Epithelial cell of prostate (primary cell): ENCODE measurements at places on chromosomes 3 and 15.

GRCh38 chr15:57503911-57504598, 87.6 kb upstream of the MYZAP start:
- no peak for DNase-seq

GRCh38 chr15:73270366-73271097, 98.2 kb downstream of the HCN4 start:
- no peak for DNase-seq

GRCh38 chr3:53846134-53846850, at the start of the genes CHDH and IL17RB:
CHDH (minus strand) TSS chr3:53846419; CDS start chr3:53824008, 22,411 bp downstream.
IL17RB (plus strand) TSS chr3:53846568; CDS start chr3:53846589, 21 bp downstream.
- no peak for DNase-seq

DNA sequence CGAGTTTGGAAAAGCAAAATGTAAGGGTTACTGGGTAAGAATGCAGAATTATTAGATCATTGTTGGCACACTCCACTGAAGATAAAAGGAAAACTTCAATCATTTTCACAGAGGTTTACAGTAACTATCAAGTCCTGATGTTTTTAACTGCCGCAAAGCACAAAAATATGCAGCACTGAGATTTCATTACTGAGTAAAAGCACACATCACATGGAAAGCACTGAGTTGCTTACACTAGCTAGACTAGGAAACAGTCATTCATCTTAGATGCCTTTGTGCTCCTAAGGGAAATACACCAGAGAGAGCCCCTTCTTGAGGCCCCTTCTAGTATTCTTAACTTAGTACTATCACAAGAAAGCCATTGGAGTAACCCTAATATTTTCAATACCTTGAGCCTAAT, 11.8 kb upstream of the P2RY1 start:
- no peak for DNase-seq

GRCh38 chr15:63319065-63319464, 41.7 kb downstream of the APH1B start:
- DNase-seq: no peak

DNA sequence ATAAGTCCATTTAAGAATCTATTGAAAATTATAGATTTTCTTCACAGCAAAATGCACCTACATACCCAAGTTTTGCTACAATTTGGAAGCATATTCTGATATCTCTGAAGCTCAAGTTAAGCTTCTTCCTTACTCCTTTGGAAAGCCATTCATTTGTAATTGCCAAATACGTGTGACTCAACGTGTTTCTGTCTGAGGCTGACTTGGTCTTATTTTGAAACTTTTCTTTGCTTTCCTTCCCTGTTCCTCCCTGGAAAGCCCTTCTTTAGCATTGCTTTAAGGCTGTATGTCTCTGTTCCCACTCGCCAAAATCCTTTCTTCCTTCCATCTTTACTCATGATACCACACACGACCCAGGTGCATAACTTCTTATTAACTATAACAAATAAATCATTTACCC, 232.0 kb downstream of the ZBBX start:
- no peak for DNase-seq

DNA sequence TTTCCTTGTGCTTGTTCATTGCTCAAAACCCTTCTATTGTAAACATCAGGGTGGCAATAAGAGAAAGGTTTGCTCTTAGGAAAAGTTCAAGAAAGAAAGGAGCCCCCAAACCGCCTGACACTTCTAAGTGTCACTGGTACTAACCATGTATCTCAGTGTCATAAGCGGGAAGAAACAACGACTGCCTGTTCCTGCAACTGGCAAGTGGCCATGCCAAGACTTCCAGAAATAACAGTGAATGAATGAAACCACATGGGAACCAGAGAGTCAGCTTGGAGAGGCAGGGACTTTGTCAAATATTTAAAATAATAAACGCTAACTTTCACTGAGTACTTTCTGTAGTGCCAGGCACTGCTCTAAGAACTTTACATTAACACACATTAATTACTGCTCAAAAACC, 1.1 kb downstream of the PLSCR2 start:
- DNase-seq: no peak

- DNase-seq: peak; percentile 36
Observed at GRCh38 chr3:167876620-167877281, 141.2 kb downstream of the SERPINI1 start.

GRCh38 chr3:36876181-36876936, 68.5 kb downstream of the TRANK1 start:
- no peak for DNase-seq

DNA sequence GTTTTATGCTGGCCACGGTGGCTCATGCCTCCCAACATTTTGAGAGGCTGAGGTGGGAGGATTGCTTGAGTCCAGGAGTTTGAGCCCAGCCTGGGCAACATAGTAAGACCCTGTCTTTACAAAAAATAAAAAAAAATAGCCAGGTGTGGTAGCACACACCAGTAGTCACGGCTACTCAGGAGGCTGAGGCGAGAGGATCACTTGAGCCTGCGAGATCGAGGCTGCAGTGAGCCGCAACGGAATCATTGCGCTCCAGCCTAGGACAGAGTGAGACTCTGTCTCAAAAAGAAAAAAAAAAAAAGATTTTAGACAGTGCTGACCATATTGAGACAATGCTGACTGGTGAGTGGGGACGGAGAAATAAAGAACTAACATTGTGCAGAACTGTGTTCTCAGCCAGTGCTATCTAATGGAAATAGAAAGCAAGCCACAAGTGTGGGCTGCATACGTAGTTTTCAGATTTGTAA, 67.2 kb downstream of the ST6GAL1 start:
- DNase-seq: no peak

- no peak for DNase-seq
Observed at GRCh38 chr15:89429023-89429422, 67.4 kb downstream of the RHCG start.

DNA sequence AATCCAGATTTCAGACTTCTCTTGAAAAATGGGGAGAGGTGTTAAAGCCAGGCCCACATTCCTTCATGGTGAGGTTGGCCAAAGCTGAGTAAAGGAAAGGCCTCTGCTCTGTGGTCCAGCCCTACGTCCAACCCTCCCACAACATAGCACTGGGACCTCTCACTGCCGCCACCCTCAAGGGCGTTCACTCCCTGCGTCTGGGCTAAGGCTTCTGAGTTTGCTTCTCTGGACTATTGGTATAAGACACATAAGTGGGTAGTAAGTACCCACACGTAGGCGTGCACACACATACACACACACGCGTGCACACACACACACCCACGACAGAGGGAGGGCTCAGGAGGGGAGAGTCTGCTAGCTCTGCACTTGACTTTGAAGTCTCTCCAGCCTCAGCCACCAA, 80.2 kb upstream of the PXYLP1 start:
- DNase-seq: no peak

DNA sequence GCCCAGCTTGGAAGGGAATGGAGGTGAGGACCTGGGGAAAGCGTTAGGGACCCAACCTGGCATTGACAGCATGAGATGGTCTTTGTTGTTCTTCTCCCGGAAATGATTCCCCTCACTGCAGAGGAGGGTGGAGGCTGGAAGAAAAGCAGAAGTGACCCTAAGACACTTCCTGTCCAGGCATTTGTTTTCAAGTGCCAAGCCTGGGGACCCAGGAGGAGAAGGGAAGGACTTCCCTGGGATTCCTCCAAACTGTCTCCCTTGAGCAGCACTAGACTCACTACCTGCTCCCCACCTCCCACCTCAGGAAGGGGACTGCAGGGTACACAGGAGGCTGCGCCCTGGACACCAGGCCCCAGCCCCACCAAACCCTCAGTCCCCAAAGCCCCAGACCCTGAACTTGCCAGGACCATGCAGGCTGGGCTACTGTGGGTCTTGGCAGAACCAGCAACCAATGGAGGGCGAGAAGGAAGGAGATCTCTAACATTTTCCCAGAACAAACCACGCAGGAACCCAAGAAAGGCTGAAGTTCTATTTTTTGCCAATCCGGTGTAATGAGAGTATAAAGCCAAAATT, 9.8 kb upstream of the VIPR1 start:
- DNase-seq: no peak

DNA sequence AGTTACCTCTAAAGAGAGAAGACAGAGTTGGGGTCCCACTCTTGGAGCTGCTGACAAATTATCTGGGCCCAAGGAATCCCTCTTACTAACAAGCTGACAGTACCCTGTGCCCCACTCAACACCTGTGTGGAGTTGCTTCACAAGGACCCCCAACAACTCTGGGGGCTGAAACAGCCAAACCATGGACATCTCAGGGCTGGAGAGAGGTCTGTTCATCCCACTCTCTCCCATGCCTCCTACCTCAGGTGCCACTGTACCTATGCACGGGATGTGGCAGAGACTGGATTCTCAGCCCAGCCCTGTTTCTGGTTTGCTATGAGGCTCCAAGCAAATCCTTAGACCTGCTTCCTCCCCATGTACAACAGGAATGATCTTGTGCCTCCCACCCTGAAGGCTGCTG, 101.7 kb downstream of the ETFA start:
- no peak for DNase-seq

GRCh38 chr15:56252386-56252785, 8.7 kb upstream of the RFX7 start:
- DNase-seq: no peak

DNA sequence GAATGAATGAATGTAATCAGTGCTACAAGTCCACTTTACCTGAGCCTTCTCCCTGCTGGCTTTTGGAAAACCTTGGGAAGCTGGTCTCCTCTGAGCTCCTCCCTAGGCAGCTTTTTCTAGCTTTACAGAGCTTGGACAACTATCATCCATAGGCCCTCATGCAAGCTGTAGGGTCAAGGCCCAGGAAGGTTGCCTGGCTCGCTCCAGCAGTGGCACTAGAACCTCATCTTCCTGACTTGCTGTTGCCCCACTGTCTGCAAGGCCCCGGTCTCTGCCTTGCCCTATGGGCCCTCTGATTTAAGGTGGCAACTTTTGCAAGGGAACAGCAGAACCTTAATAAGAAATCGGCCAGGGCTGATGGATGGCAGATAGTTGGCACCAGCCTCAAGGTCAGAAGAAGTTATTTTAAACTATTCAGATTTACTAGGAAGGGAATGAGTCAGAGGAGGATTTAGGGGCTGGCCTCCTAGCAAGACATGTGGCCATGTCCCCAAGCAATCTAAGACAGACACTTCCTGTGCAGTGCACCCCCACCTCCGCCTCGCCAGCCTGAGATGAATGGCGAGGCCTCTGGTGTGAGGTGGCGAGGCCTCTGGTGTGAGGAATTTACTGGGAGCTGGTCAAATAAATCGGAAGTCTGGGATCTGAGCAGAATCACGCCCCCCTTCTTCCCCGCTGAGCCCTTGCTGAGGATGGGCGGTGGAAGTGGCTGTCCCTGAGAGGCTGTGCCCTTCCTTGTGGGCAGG, 180.8 kb downstream of the MEGF11 start:
- DNase-seq: no peak

GRCh38 chr3:159837725-159838124, 150.9 kb upstream of the IL12A start:
- DNase-seq: no peak

GRCh38 chr15:76178296-76179000, 118.7 kb downstream of the TMEM266 start:
- DNase-seq: no peak

DNA sequence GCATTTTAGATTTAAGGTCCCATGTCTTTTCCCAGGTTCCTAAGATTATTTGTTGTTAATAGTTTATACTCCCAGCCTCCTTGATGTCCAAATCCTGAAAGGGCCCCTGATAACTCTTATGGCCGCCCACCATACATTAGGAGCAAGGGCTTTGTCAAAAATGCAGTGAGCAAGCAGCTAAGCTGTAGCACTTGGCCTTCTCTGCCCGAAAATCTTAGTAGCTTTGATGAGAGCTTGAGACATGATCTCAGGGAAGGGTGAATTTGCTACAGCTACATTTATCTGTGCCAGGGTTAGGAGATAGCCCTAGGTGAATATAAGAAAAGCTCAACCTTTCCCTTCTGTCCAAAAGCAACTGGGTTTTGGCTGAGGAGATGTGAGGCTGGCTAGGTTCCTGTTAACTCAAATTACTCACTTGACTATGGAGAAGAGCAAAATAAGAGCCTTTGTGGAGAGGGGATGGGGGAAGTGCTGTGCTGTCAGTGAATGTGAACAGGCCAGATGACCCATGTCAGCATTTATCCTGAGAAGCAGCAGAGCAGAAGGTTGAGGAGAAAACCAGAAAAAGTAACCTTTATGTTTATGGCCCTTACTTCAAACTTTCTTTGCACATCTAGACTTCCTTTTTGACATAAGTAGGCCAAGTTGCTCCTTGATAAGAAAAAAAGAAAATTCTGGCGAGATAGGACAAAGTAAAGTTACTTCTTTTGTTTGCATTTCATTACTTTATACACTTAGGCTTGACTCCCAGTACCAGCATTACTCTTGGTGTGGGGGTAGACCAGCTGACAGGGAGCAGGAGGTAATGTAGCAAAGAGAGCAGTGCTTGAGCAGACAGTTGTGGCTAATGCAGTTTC, 21.1 kb downstream of the MAPK6 start:
- DNase-seq: no peak

GRCh38 chr3:160685144-160685766, 8.3 kb downstream of the ARL14 start:
- DNase-seq: no peak

DNA sequence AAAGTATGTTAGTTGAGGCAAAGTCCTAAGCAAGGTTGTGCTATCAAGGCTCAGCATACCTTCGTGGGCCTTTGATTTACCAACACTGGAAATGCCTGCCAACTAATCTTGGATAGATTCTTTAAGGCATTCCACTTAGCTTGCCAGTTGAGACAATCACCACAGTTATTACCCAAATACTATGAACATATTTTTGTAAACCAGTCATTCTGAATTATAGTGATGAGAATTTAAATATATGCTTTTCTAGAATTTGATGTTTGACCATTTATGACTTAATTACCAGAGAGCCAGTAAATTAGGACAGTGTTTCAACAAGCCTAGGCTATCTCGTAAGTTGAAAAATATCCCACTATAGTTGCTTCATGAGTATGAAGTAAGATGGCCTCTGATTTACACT, 15.5 kb downstream of the TRIM59 start:
- DNase-seq: no peak

DNA sequence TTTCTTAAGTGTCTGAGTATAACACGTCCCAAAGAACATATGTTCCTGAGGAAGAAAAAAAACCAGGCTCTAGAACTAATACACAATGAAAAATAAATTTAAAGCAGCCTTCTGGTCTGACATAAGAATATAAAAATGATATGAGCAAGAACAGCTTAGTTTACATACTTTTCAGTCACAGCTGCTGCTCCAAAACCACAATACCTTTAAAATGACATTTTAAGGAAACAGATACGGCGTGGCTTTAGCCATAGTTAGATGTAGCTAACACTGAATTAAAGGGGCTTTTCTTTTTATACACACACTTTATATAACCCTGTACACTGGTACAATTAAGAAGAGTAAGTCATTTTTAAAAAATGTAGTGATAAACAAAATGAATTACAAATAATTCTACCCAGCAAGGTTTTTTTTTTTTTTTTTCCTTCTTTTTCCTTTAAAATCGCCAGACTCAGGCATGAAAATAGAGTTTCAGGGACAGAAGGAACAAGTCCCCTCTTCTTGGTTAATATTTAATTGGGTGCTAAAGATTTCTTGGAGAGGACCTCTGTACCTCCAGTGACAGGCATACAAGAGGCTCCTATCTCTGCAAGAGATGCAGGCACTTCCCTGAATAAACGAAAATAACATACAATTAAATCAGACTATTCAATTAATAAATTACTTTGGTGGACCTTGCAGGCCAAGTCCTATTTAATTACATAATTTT, 265.6 kb downstream of the FOXP1 start:
- DNase-seq: no peak

- no peak for DNase-seq
Observed at GRCh38 chr3:78459796-78460195, 1308.0 kb downstream of the ROBO1 start.

- no peak for DNase-seq
Observed at GRCh38 chr3:182617500-182617899, 175.8 kb upstream of the ATP11B start.

GRCh38 chr3:56839784-56840715, 38.3 kb upstream of the ARHGEF3 start:
- peak; percentile 55 for DNase-seq

- DNase-seq: no peak
Observed at GRCh38 chr3:183527428-183528379, 27.8 kb downstream of the KLHL6 start.
